Activated naive CD4-positive, alpha-beta T cell treated with anti-CD3 and anti-CD28 coated beads, Interleukin-2, amount 10 ng/mL, durations not matched to agents 7 days and 5 days (primary cell): ENCODE measurements at places on chromosomes 3 and 15.

DNA sequence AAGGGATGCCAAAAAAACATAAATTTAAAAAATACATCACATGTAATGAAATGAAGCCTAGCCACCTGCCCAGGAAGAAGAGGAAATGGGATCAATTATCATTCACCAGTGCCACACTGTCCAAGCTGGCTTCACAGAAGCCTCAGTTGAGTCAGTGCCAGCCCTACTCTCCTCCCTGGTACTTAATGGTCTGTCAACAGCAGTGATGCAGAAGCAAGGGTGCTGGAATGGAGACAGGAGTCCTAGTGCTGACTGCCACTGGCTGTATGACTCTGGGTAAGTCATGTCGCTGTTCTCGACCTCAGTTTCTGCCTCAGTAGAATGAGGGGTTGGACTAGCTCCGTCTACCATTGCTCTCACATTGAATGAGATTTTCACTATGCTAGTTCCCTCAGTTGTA is 78.5 kb upstream of the LARS2 start:
- DNase-seq = no peak

- DNase-seq = no peak
Observed at GRCh38 chr3:84998545-84998944, 39.8 kb downstream of the CADM2 start.

GRCh38 chr3:145116769-145117168 is 1044.2 kb downstream of the PLOD2 start:
- DNase-seq = no peak

GRCh38 chr3:128882719-128883118 is 3.3 kb downstream of the ACAD9 start:
- no peak for DNase-seq

- DNase-seq = no peak
Observed at GRCh38 chr15:72934921-72935320, 117.3 kb upstream of the NEO1 start.

DNA sequence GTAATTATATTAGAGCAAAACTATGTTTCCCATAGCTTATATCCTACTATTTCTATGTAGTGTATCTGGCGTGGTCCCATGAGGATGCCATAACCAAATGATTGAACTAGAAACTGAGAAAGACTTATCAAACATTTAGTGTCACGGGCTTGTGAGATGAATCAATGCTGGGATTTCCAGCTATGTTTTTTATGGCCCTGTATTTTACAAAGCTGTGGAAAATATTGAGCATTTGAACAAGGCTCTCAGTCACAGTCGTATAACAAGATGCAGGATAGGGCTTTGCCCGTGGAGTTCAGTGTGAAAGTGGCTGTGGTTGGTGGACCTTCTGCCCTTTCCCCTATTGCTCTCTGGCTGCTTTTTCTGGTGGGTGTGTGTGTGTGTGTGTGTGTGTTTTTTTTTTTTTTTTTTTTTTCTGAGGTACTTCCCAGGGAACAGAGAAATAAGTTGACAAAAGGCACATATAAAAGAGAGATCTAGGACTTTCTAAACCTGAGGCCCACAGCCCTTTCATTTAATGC is 60.7 kb downstream of the CACNA1D start:
- no peak for DNase-seq

- peak; percentile 42 for DNase-seq
Observed at GRCh38 chr3:190883973-190884832, 21.7 kb upstream of the GMNC start.

DNA sequence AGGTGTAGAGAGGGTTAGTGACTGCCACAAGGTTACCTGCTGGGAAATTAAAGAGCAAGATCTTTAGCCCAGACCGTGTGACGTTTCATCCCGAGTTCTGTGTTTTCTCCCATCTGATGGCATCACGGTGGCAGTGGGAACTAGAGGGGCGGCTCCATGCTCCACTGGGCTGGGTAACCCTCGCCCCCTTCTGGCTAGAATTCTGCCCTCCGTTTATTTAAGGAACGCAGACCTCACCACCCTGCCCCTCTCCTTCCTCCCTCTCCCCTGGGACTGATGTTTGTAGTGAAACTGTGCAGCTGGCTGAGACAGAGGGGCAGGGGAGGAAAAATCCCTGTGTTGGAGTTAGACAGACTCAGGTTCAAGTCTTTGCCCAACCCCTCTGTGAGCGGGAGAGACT is 65.6 kb downstream of the ITGA11 start:
- no peak for DNase-seq

- no peak for DNase-seq
Observed at GRCh38 chr3:151976211-151977050, 103.0 kb downstream of the SUCNR1 start.

DNA sequence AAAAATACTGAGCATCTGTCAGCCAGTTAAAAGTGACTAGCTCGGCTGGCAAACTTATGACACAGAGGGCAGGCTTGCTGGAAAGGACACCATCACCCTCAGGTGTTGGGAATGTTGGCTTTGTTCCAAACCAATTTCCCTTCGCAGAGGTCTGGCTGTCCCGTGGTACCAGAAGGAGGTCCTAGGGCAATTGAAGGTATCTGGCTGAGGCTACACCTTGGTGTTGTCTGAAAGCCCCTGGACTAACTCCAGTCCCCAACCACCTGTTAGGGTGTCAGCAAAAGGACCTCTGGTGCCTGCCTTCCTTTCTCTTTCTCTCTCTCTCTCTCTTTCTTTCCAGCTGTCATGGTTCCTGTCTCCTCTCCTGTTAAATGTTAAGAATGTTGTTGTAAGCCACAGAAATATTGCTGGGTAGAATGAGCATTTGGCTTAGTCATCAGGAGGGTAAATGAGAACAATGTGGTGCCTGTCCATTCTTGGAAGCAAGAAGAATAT is 12.5 kb downstream of the PRR20G start:
- no peak for DNase-seq

- no peak for DNase-seq
Observed at GRCh38 chr3:99678896-99679295, 40.5 kb downstream of the COL8A1 start.

DNA sequence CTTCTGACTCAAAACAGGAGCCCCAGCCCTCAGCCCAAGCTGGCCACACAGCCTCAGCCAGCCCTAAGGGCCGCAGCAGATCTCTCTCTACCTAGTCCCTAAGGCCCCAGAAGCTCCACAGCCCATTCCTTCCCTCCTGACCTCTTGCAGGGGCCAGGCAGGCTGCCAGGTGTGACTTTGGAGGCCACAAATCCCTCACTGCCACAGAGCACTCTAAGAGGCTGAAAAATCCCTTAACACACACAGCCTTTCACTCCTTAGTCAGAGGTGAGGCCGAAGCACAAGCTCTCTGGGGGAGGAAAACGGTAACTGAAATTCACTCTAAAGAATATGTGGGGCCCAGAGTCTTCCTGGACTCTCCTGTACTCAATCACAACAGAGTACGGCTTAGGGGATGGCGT is 23.3 kb downstream of the LRRC2 start:
- DNase-seq = no peak

GRCh38 chr3:145522893-145523651 is 637.9 kb downstream of the PLOD2 start:
- no peak for DNase-seq

- DNase-seq = peak; percentile 64
Observed at GRCh38 chr3:100400419-100400779, 490 bp downstream of the TOMM70 start.

GRCh38 chr3:23193831-23194230 is 9.3 kb upstream of the UBE2E2 start:
- no peak for DNase-seq

GRCh38 chr3:192417017-192417416 is 310.3 kb downstream of the FGF12 start:
- DNase-seq = no peak

- no peak for DNase-seq
Observed at GRCh38 chr15:31486906-31487695, 160.5 kb downstream of the KLF13 start.

GRCh38 chr3:167031364-167032049 is 348.6 kb downstream of the ZBBX start:
- no peak for DNase-seq

DNA sequence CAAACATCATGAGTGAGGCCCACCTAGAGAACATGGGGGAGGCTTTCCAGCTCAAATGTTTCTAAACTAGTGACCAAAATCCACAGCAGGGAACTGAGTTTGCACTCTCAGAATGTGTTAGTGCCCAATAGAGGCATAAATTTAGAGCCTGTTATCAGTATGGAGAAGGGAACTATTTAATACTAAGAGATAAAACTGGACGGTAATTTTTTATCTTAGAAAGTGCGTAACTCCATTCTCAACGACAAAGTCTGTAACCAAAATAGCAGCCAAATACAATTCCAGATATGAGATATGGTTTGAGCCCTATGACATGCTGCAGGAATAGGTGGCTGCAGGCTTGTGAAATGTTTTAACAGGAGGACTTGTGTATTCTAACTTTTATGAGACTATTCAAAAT is 3.5 kb downstream of the B3GALNT1 start:
- no peak for DNase-seq

DNA sequence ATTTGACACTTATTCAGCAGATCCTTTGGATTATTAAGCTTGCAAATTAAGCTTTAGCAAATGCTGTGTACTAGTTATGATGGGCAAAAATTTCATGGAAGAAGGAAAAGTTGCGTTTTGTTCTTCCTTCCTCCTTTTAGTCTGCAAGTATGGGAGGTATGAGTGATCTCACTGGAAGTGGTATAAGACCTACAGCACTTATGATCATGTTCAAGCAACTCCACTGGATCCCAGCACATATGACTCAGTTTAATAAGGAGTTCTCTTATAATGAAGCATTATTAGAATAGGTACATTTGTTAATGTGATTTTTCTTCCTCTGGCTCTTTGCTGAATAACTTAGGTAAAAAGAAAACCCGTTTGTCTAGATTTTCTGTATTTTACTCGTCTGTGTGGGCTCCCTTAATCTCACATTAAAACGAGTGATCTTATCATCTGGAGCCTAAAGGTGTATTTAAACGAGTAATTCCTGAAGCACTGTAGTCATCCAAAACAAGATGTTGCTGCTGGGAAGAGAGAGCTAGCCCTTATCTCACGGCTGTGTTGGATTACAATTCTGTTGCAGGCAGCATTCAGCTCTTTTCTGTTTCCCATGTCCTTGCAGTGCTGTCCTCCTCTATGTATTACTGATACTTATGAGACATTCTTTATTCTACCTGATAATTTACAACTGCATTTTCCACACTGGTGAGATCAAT is 264.9 kb downstream of the GBE1 start:
- DNase-seq = no peak
